ENCODE measurements at places on chromosomes 2 and 18.

GRCh38 chr18:75799449-75800330 is 372.2 kb upstream of the SMIM21 start:
- no peak for DNase-seq

GRCh38 chr2:25229279-25230197 is 61.2 kb upstream of the POMC start:
- DNase-seq, result no peak

DNA sequence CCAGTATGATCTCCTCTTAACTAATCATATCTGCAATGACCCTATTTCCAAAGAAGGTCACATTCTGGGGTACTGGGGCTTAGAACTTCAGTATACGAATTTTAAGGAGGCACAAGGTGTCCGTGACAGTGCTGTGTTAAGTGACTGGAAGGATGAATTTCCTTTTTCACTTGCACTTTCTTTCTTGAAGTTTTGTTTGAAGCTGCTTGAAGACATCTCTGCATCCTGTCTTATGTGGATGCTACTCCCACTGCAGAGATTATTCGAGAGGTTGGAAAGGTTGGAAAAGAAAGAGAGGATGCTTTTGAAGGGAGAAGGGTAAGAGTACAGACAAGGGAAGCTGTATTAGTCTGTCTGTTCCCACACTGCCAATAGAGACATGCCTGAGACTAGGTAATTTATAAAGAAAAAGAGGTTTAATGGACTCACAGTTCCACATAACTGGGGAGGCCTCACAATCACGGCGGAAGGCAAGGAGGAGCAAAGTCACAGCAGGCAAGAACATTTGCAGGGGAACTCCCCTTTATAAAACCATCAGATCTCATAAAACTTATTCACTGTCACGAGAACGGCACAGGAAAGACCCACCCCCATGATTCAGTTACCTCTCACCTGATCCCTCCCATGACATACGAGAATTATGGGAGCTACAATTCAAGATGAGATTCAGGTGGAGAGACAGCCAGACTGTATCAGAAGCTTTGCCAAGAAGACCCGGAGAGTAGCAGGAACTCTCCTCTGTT is 3.6 kb upstream of the RNF144A start:
- DNase-seq, result no peak

GRCh38 chr2:85684806-85685205 is 9.4 kb upstream of the GNLY start:
- peak; percentile 45 for DNase-seq

DNA sequence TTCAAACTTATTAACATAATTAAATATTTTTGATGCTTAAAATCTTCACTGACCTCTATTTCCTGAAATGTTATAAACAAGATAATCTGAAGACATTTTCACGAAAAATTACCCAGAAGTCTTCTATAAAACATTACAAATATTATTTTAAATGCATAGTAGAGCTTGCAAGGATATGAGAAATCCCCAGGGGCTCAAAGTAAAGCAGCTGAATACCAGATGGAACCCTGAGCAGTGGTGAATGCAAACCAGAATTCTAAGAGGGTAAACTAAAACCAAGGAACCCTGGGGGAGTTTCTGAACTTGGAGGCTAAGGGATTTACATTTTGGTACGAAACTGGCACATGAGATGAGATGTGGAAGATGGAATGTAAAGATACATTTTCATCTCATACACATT is 83.6 kb downstream of the FSHR start:
- no peak for DNase-seq

DNA sequence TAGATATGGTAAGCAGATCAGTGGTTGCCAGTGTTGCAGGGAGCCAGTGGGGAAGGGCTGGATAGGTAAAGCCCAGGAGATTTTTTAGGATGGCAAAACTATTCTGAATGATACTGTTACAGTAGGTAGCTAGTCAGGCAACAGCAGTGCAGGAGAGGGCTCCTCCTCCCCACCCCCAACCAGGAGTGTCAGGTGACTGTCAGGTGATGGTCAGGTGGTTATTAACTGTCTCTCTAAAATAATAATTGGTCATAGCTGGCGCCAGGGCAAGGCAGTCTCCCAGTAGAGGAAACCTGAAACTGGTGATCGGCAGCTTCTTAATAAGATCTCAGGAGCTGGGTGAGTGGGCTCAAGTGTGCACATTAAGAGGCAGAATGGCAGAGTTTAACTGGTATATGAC is 201.6 kb upstream of the PARD3B start:
- no peak for DNase-seq

DNA sequence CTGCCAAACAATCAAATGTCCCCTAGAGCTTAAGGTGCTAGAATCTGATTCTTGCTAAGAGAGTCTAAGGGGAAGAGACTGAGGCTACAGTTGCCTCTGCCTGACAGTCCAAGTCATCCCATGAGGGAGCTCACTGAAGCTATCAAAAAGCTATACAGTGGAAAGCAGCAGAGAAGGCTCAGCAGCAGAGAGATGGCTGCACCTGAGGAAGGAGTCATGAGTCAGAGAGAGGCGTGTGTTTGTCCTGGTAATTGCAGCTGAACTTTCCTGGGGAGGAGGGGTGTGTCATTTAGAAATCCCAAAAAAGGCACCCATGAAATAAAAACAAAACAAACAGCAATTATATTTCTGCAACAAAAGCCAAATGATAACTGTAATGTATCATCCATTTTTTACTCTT is 305.2 kb upstream of the UBE2E3 start:
- DNase-seq, result no peak

GRCh38 chr2:130352237-130352636 is 3.6 kb upstream of the PTPN18 start:
- no peak for DNase-seq

- DNase-seq, result no peak
These were observed 3.3 kb upstream of the POU3F3 start for GRCh38 chr2:104850361-104851290.

GRCh38 chr2:100683231-100683630 is 120.4 kb downstream of the PDCL3 start:
- DNase-seq, result no peak

- no peak for DNase-seq
These were observed 72.5 kb upstream of the RMDN2 start for GRCh38 chr2:37852585-37853014.

- DNase-seq, result no peak
These were observed 139.9 kb upstream of the MEX3C start for GRCh38 chr18:51337406-51337805.

Data from NCI-H748 treated with DMSO at 0.1 percent for 48 hours (cell line).